ENCODE measurements at places on chromosomes 5 and 9.

GRCh38 chr9:93108291-93109041 is 12.4 kb downstream of the CARD19 start:
- DNase-seq, result no peak

DNA sequence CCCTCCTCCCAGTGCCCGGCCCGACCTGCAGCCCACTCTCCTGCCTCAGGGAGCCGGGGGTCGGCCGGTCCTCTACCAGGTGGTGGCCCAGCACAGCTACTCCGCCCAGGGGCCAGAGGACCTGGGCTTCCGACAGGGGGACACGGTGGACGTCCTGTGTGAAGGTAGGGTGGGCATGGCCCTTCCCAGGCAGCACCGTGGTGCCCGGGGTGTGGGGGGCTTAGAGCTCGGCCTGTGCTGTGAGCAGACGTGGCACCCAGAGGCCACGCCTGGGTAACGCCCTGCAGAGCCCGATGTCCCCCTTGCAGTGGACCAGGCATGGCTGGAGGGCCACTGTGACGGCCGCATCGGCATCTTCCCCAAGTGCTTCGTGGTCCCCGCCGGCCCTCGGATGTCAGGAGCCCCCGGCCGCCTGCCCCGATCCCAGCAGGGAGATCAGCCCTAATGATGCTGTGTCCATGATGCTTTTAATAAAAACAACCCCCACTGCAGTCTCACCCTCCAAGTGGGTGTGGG is 7.2 kb downstream of the ENTPD8 start:
- no peak for DNase-seq

GRCh38 chr9:35923927-35924763 is 14.9 kb downstream of the SPAAR start:
- DNase-seq, result peak; percentile 69

DNA sequence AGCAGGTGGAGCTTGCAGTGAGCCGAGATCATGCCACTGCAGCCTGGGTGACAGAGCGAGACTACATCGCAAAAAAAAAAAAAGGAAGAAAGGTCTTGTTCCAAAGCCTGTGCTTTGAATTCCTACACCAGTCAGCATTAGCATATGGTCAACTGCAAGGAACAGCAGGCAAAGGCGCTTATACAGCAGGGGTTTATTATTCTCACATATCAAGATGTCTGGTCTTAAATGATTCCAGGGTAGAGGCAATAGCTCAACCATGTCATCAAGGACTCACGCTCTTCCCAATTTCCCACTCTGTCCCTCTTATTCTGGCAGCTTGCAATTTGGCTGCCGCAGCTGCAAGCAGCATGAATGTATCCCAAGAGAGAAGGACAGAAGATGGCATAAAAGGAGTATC is 28.6 kb upstream of the HRH2 start:
- no peak for DNase-seq

DNA sequence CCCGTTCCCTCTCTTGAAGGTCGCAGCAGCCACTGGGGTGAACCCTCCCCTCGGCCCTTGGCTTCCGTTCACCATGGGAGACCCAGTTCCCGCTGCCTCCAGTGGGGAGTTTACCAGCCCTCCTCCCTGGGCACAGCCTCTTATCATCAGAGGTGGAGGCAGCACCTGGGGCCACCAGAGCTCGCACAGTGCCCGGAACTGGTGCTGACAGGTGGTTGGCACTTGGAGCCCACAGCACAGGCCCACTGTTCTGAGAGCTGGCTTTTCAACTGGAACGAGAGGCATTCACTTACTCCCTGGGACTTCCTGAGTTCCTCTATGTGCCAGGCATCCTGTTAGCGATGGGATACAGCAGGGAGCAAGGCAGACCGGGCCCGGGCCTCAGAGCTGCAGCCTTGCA is 106.8 kb upstream of the FCN2 start:
- DNase-seq, result no peak

GRCh38 chr9:2264081-2264480 is 248.9 kb downstream of the SMARCA2 start:
- no peak for DNase-seq

- no peak for DNase-seq
Measured at GRCh38 chr9:8133606-8134005, 334.0 kb upstream of the DMAC1 start.

DNA sequence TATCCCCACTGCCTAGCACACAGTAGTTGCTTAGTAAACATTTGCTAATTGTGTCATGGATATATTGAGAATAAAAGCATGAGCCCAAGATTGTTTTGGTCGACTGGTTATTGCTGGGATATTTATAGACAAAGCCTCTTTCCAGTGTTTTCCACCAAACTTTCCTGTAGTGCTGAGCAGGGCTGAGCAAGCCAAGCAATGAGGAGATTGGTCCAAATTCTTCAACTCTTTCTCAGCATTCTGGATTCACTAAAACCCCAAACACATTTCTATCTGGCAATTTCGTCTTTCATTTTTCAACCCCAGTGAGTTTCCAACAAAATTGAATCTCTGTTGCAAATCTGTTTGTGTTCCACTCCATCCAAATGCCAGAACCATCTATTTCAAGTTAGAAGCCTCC is 31.9 kb upstream of the TARS1 start:
- no peak for DNase-seq

DNA sequence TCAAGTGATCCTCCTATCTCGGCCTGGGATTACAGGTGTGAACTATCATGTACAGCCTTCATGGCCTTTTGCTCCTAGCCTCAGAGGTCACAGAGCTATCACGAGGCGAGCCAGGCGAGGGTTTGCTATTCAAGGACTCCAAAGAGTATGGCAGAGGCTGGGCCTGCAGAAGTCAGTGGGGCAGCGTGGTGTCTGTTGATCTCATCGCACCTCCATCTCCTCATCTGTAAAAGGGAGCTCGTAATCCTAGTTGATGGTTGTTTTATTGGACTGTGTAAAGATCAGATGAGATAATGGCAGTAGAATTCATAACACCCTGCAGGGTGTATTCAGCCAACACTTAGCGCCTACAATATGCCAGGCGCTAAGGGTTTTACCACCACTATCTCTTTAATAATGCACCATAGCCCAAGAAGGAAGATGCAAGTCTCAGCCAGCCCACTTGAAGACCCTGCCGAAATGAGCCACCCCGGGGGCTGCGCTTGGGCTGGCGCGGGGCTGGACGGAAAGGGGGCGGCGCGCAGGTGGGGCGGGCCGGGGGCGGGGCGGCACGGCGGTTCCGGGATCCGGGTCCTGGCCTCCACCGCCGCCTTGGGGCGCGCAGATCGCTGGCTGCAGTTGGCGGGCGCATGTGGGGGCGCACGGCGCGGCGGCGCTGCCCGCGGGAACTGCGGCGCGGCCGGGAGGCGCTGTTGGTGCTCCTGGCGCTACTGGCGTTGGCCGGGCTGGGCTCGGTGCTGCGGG is at the start of gene GALNT12:
Gene GALNT12, plus strand, starts transcription at position 601 of the 744 bp plus-strand sequence. Its CDS starts 29 bp downstream, at position 630.
- DNase-seq, result no peak

DNA sequence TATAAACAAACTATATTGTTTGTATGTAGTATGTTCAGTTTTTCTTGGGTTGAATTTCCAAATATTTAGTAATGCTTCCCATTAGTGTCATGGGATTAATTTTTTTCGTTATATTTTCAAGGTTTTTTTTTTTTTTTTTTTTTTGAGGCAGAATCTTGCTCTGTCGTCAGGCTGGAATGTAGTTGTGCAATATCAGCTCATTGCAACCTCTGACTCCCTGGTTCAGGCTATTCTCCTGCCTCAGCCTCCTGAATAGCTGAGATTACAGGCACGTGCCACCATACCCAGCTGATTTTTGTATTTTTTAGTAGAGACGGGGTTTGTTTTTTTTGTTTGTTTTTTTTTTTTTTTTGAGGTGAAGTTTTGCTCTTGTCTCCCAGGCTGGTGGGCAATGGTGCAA is 10.6 kb downstream of the DDX46 start:
- no peak for DNase-seq

DNA sequence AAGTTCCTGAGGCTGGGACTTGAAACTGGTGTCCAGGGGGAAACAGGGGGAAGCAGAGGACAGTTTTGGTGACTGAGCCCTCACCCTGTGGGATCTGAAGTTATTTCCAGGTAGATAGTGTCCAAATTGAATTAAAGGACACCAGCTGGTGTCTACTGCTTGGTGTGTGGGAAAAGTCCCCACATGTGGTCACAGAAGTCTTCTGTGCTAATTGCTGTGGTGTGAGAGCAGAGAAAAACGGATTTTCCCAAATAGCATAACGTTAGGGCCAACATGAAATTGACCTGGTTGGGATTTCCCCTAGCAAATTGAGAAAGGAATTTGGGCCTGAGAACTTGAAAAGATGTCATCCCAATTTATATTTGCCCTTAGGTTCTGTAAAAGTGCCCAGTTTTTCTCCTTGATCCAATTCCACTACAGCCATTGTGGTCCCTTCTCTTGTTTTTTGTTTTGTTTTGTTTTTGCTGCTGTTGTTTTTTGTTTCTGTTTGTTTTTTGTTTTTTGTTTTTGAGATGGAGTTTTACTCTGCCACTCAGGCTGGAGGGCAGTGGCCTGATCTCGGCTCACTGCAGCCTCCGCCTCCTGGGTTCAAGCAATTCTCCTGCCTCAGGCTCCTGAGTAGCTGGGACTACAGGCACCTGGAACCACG is 5.6 kb upstream of the STARD4 start:
- no peak for DNase-seq

DNA sequence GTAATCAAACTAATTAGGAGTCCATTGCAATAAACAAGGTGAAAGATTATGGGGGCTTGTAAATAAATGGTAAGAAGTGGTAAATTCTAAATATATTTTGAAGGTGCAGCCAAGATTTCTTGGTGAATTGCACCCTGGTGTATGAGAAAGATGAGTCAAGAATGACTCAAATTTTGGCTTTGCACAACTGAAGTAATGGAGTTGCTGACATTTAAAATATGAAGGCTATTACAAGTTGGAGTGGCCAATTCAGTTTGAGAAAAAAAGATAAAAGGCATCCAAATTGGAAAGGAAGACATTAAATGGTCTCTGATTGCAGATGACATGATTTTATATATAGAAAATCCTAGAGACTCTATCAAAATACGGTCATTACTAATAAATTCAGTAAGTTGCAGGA is 2330.6 kb downstream of the MAT2B start:
- no peak for DNase-seq

GRCh38 chr9:79800578-79800977 is 228.8 kb downstream of the TLE4 start:
- no peak for DNase-seq

DNA sequence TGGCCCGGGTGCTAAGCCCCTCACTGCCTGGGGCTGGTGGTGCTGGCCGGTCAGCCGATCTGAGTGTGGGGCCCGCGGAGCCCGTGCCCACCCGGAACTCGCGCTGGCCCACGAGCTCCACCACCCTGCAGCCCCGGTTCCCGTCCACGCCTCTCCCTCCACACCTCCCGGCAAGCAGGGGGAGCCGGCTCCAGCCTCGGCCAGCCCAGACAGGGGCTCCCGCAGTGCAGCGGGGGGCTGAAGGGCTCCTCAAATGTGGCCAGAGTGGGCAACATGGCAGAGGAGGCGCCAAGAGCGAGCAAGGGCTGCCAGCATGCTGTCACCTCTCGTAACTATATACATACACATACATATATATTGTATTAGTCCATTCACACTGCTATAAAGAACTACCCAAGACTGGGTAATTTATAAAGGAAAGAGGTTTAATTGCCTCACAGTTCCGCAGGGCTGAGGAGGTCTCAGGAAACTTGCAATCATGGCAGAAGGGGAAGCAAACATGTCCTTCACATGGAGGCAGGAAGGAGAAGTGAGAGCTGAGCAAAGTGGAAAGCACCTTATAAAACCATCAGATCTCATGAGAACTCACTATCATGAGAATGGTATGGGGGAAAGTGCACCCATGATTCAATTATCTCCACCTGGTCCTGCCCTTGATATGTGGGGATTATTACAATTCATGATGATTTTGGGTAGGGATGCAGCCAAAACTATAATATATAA is 56.8 kb downstream of the LIX1 start:
- no peak for DNase-seq

DNA sequence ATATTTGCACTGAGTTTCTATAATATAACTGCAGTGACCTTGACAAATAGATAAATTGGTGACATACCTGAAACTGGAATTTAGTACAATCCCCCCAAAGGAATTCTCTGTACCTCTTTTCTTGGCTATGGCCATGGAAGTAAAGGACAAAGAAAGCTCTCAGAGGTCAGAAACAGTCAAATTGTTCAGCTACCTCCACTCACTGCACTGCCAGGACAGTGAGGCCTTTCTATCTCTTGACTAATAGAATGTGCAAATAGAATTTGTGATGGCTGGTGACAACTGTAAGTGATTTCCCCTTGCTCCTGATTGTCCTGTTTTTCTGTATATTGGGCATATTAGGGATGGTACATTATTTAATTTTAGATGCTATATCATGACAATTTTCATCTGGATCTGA is 67.1 kb downstream of the CCDC192 start:
- no peak for DNase-seq

DNA sequence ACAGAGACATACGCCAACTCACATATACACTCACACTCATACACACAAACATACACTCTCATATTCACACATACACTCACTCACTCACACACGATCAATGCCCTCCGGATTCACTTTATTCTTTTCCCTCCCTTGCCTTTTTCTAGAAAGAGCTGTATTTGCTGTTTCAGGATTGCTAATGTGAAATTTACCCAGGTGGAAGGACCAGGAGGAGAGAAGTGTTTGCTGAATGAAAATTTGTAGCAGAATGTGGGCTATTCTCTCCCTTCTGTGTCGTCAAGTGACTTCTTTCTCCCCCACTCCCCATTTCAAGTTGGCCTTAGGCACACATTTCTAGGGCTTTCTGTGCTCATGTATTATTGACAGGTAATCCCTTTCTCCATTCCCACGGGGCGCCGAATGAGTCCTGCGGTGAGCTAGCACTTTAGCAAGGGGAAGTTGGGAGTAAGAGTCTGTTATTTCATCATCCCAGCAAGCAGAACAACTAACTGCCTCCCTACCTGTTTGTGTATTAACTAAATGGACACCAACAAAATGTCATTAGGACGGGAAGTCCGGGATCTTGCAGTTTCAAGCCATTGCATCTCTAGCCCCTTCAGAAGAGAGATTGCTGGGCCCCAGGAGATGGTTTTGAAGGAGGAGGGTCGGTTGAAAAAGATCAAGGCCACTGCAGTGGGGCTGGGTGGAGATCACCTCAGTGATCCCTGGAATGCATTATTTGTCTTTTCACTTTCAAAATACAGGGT is 97.1 kb upstream of the TAF11L2 start:
- no peak for DNase-seq

DNA sequence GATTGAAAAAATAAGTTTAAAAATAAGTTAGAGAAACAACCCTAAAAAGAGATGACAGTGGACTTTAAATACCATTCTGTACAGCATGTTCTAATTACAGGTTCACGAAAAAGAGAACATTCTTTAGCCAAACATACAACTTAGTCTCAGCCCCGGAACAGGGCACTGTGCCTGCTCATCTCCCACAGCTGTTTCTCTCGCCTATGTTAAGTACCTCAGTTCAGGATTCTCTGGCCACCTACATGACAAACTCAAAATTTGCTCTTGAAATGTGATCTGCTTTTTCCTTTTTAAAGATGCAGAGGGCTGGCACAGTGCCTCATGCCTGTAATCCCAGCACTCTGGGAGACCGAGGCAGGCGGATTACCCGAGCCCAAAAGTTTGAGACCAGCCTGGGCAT is 52.3 kb downstream of the MYO10 start:
- no peak for DNase-seq

GRCh38 chr5:4990017-4990416 is 150.1 kb upstream of the ADAMTS16 start:
- DNase-seq, result no peak
